Stimulated activated naive B cell treated with anti-CD40 and anti-IgM and Interleukin-4, amounts not matched to agents 10 μg/mL and 1 μg/mL and 100 μg/mL, for 72 hours (primary cell): ENCODE measurements at places on chromosomes 6 and 20.

DNA sequence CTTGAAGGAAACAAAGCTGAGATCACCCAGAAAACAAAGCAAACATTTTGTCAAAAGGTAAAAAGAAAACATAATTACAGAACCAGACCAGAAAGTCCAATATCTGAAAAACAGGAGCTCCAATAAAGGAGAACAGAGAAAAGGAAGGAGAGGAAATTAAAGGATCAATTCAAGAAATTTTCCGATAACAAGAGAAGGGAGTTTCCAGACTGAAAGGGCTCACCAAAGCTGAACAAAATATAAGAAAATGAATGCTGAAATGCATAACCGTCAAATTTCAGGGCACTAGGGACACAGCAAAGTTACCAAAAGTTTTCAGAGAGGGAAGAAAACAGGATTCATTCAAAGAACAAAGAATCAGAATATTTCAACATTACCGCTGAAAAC, 23.9 kb downstream of the ILRUN start:
- H3K27ac ChIP-seq = peak overlapping the region; percentile 89
- peaks cover 31% of the 10 kb centered on the region for H3K4me1 ChIP-seq
- no peak for DNase-seq
- peak overlapping the region; percentile 70 for H3K4me3 ChIP-seq

GRCh38 chr6:150729188-150729748, 129.6 kb downstream of the PLEKHG1 start:
- no peaks in the 10 kb centered on the region for H3K27me3 ChIP-seq
- H3K27ac ChIP-seq = no peak overlapping the region
- H3K4me1 ChIP-seq = peaks cover 68% of the 10 kb centered on the region
- peaks cover 22% of the 10 kb centered on the region for H3K36me3 ChIP-seq
- no peak overlapping the region for H3K4me3 ChIP-seq

- H3K27me3 ChIP-seq = peaks cover 53% of the 10 kb centered on the region
- no peak for DNase-seq
- H3K4me3 ChIP-seq = no peak overlapping the region
Observed at GRCh38 chr20:38290829-38291814, 12.8 kb upstream of the BPI start.

DNA sequence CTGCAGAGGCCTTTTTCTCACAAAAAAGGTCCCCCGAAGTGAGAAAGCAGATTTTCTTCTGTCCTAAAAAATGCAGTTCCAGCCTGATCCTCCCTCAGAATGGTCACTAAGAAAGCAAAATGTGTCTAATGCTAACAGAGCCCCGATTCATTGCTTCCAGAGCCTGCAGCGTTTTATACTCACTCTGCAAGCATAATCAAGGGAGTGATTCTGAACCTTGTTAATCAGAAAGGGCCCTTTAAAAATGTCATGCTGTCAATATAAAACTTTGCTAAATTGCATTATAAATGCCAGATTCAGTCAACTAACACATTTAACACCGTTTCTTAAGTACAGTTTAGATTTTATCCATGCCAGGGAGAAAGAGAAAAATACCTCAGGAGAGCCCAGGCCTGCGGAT, 202.8 kb downstream of the CD83 start:
- no peak overlapping the region for H3K4me3 ChIP-seq
- no peak overlapping the region for H3K27ac ChIP-seq
- H3K4me1 ChIP-seq = peaks cover 39% of the 10 kb centered on the region
- H3K36me3 ChIP-seq = peaks cover 41% of the 10 kb centered on the region
- DNase-seq = no peak

- no peaks in the 10 kb centered on the region for H3K27me3 ChIP-seq
- no peak for DNase-seq
- H3K4me1 ChIP-seq = peaks cover 28% of the 10 kb centered on the region
- H3K4me3 ChIP-seq = no peak overlapping the region
- no peak overlapping the region for H3K27ac ChIP-seq
- H3K36me3 ChIP-seq = peaks cover 15% of the 10 kb centered on the region
Observed at GRCh38 chr6:107936162-107936909, 21.7 kb downstream of the SEC63 start.

DNA sequence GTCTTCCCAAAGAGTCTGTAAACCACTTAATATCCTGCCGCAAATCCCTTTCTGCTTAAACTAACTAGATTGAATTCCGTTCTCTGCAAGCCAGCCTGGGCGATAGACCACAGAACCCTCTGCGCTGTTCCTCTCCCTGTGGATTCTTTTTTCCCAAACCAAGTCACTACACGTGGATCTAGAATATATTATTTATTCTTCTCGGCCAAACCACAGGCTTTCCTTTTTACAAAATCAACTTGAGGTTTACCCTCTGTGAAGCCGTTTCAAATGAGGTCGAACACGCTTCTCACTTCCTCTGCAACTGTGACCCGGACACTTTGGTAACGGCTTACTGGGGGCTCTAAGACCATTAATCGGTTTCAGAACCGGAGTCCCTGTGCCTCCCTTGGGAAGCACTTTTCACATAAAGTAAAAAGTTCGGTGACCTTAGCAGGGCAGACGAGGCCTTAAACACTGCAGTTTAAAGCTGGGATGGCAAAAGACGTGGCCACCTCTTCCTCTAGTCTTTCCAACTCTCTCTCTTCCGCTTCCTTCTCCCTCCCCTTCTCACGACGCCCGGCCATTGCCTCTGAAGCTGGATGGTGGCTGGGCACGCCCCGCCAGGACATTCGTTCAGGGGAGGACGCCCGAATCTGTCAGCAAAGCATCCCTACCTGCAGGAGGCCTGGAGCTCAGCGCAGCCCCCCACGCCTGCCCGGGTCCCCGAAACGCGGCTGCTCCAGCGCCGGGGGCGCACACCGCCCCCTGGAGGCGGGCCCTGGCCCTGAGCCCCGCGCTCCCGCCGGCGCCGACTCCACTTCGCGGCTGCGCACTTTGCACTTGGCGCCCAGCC, 55.0 kb upstream of the FOXC1 start:
- H3K27ac ChIP-seq = peak overlapping the region; percentile 89
- H3K4me1 ChIP-seq = peaks cover 6% of the 10 kb centered on the region
- peaks cover 46% of the 10 kb centered on the region for H3K27me3 ChIP-seq
- peak overlapping the region; percentile 87 for H3K4me3 ChIP-seq

DNA sequence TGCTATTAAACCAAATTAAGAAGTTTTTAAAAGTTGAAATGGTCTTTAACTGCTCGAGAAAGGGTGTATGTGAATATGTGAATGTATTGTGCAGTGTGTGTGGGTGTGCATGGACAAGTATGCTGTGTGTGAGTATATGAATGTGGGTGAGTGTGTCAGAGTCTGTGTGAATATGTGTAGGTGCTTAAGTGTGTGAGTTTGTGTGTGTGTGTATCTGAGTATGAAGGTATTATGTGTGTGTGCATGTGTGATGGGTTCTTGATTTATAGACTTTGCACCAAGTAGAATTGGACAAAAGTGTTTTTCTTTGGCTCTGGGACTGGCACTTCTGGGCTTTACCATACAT, 21.6 kb downstream of the EYA2 start:
- H3K27me3 ChIP-seq = peaks cover 29% of the 10 kb centered on the region
- H3K36me3 ChIP-seq = no peaks in the 10 kb centered on the region
- H3K4me3 ChIP-seq = no peak overlapping the region
- DNase-seq = no peak
- H3K4me1 ChIP-seq = no peaks in the 10 kb centered on the region

DNA sequence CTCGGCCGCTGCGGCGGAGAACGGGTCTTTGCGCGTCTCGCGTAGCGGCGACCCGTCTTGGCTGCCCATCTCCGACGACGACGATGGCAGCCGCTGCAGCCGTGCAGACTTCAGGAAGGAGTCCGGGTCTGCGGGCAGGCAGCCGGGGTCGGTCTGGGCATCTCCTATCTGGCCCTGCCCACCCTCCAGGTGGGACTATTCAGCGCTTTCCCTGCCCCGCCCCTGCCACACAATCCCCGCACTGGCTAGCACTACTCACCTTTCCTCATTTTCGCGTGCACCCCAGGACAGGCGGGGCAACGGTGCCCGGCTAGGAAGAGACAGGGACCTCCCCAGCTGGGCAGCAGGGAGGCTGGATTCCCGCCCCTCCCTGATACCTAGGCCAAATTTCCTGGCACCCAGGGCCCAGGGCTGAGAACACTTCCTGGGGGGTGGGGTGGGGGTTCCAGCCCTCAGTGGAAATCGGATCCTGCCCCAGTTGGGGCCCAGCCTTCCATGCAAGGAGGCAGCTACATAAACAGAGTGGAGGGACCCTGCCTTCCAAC, 9.2 kb downstream of the GGT7 start:
- H3K27ac ChIP-seq = no peak overlapping the region
- no peaks in the 10 kb centered on the region for H3K27me3 ChIP-seq
- H3K4me3 ChIP-seq = no peak overlapping the region
- peaks cover 4% of the 10 kb centered on the region for H3K4me1 ChIP-seq

DNA sequence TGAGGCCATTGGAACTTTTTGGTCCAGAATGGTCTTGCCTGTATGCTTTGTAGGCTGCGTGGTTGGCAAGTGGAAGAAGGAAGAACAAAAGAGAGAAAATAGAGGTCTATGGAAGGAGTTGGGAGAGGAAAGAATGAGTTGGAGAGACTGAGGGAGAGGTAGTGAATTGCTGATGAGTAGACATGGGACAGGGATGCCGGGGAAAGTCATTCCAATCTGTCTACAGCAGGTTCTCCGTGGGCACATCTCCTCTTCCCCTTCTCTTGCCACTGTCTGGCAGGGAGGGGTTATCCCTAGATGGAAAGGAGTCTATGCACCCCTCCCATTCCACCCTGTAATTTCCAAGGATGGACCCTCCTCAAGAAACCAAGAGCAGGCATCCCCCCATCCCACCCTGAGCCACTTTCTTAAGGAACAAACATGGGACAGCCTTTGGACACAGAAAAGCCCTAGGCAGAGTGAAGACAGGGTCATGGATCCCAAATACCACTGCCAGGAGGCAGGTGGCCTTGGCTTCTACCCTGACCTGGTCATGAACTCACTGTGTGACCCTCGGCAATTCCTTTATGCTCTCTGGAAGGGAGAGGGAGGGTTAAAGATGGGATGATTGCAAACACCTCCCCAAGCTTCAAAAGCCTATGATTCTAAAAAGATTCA, 196.9 kb downstream of the LRFN2 start:
- no peak overlapping the region for H3K27ac ChIP-seq
- no peak for DNase-seq
- H3K36me3 ChIP-seq = no peaks in the 10 kb centered on the region
- H3K4me3 ChIP-seq = no peak overlapping the region
- peaks cover 5% of the 10 kb centered on the region for H3K27me3 ChIP-seq
- peaks cover 26% of the 10 kb centered on the region for H3K4me1 ChIP-seq

DNA sequence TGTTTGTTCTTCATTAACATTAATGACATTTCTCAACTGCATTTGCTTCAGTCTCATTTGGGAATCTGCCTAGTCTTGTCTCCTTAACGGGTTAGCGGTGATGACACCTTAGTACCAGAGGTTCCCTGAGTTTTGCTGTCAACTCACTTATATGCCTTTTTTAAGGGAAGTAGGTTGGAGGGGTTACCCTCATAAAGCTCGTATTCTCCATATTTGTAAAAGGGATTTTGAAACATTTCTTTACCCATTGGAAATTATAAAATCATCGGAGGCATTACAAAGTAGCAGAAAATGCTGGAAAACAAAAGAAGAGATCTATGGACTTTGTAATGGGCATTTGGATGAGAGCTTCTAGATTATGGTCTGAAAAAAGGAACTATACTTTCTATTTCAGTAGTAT, 88.7 kb upstream of the PRDM1 start:
- H3K4me3 ChIP-seq = no peak overlapping the region
- peaks cover 23% of the 10 kb centered on the region for H3K4me1 ChIP-seq
- DNase-seq = no peak
- peaks cover 13% of the 10 kb centered on the region for H3K27me3 ChIP-seq
- no peaks in the 10 kb centered on the region for H3K36me3 ChIP-seq
- no peak overlapping the region for H3K27ac ChIP-seq

DNA sequence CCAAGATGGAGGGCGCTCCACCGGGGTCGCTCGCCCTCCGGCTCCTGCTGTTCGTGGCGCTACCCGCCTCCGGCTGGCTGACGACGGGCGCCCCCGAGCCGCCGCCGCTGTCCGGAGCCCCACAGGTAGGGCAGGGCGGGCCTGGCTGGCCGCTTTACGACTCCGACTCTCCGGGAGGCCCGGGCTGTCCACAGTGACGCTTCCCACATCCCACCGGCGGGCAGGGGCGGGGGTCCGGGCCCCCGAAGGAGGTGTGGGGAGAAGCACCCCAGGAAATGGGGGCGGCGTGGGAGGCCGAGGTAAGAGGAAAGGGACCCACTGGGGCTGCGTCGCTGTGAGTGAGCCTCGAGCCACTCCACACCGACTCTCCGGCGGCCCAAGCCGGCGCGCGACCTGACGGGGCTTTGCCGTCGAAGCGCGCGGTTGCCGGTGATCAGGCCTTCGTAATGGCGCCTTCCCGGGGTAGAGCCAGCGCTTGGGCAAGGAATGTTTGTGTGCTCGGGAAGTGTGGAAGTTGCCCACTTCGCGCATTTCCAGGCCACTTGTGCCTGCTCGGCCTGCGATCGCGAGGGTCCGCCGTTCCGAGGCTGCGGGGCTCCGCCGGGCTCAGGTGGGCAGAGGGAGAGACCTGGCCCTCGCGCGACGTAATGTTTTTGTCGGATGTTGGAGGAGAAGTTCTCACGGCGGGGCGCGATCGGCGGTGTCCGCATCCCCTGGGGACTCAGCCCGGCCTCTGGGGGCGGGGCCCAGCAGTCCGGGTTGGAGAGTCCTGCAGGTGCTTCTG, 427 bp downstream of the GINM1 start:
- peaks cover 8% of the 10 kb centered on the region for H3K4me1 ChIP-seq
- H3K27ac ChIP-seq = peak overlapping the region; percentile 95
- DNase-seq = peak; percentile 52
- no peaks in the 10 kb centered on the region for H3K36me3 ChIP-seq
- H3K4me3 ChIP-seq = peak overlapping the region; percentile 94

GRCh38 chr6:148533309-148534107, 190.9 kb downstream of the SASH1 start:
- no peaks in the 10 kb centered on the region for H3K36me3 ChIP-seq
- peak overlapping the region; percentile 47 for H3K27ac ChIP-seq
- no peak for DNase-seq
- H3K4me3 ChIP-seq = no peak overlapping the region
- H3K27me3 ChIP-seq = peaks cover 12% of the 10 kb centered on the region

GRCh38 chr6:150622941-150623874, 23.5 kb downstream of the PLEKHG1 start:
- DNase-seq = peak; percentile 79
- H3K4me1 ChIP-seq = peaks cover 87% of the 10 kb centered on the region
- no peaks in the 10 kb centered on the region for H3K27me3 ChIP-seq
- peak overlapping the region; percentile 96 for H3K27ac ChIP-seq

GRCh38 chr20:21435576-21435975, 38.2 kb upstream of the NKX2-4 start:
- no peaks in the 10 kb centered on the region for H3K4me1 ChIP-seq
- H3K27me3 ChIP-seq = peaks cover 31% of the 10 kb centered on the region
- H3K36me3 ChIP-seq = no peaks in the 10 kb centered on the region
- no peak overlapping the region for H3K27ac ChIP-seq

- peaks cover 6% of the 10 kb centered on the region for H3K27me3 ChIP-seq
- peaks cover 3% of the 10 kb centered on the region for H3K4me1 ChIP-seq
- DNase-seq = no peak
- H3K27ac ChIP-seq = no peak overlapping the region
- H3K36me3 ChIP-seq = no peaks in the 10 kb centered on the region
Observed at GRCh38 chr6:155116571-155116910, 121.4 kb downstream of the TIAM2 start.

GRCh38 chr6:13152764-13153163, 175.6 kb downstream of the TBC1D7 start:
- no peak overlapping the region for H3K27ac ChIP-seq
- no peak for DNase-seq
- peaks cover 3% of the 10 kb centered on the region for H3K4me1 ChIP-seq
- H3K27me3 ChIP-seq = no peaks in the 10 kb centered on the region
- no peaks in the 10 kb centered on the region for H3K36me3 ChIP-seq

- H3K27me3 ChIP-seq = no peaks in the 10 kb centered on the region
- H3K4me1 ChIP-seq = peaks cover 8% of the 10 kb centered on the region
- peak; percentile 17 for DNase-seq
- H3K4me3 ChIP-seq = no peak overlapping the region
Observed at GRCh38 chr6:28368522-28368921, 18.8 kb downstream of the ZKSCAN3 start.
